ENCODE measurements at places on chromosomes 16 and 17. TPM values are rescaled to one million over a fixed set of nuclear protein-coding genes. Genes with fewer than 3 reads are reported as not detected.

- no peak for DNase-seq
Measured at GRCh38 chr17:66337866-66338485, 35.6 kb downstream of the PRKCA start.

DNA sequence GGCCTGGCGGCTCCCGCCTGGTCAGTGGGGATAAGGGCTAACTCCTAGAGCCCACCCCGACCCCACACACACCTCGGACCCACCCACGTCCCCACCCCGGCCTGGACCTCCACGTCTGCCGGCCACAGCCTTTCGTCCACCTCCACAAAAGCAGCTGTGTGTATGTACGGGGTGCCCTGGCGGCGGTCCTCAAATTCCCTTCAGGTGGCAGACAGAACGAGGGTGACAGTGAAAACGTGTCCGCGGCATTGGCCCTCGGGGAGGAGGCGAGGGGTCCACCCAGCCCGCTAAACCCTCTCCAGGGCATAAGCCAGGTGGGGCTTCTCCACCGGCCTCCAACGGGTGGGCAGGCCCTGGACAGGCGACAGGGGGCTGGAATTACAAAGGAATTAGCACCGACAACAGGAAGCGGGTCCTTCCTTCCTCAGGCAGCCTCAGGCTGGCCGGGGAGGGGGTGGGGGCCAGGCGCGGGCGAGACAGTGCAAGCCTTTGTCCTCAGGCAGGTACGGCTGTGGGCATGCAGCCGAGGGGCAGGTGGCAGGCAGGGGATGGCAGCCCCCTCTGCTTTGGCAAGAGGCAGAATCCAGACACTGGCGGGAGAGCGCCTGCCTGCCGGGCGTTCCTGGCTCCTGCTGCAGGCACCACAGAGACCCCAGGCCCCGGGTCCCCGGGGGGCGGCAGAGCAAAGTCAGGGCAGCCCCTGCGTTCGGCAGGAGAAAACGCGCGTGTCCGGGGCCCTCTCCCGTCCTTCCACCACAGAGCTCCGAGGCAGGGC, 12.3 kb upstream of the PITPNA start:
- DNase-seq: no peak

TPSD1 gene
- not detected for total RNA-seq

- no peak for DNase-seq
Measured at GRCh38 chr17:80705988-80706387, 161.3 kb downstream of the RPTOR start.
